Aorta (tissue), 5 donors: ENCODE measurements at places on chromosomes 3 and 15. TPM values are rescaled to one million over a fixed set of nuclear protein-coding genes. Genes with fewer than 3 reads are reported as not detected.

DNA sequence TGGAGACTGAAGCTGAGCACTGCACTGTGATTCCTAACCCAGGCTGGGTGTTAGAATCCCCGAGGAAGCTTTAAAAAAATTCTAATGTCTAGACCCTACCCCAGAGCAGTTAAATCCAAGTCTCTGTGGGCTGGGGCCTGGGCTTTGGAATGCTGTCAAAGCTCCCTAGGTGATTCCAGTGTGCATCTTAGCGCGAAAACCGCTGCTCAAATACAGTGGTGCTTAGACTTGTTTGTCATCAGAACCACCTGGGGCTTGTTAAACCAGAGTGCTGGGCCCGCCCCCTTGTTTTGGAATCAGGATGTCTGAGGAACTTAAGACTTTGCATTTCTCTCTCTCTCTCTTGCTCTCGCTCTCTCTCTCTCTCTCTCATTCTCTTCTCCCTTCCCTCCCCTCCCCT, 20.7 kb downstream of the RHCG start:
- DNase-seq, result peak; percentile 41

DNA sequence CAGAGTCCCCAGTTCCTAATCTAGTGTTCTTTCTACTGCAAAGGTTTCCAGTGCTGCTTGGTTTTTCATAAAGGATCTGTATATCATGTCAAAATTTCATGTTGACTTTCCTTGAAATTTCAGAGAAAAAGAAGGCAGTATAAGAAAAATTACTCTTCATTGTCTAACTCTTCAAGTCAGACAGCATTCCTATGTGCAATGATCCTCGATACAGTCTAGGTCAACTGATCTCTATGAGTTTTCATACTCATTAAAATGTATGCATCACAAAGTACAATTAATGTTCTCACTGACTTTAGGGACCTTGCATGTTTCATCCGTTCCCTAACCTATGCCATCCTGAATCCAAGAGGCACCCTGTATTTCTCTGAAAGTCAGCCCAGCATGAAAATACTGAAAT, 317.3 kb downstream of the ZBTB20 start:
- no peak for DNase-seq

- DNase-seq, result no peak
Measured at GRCh38 chr3:116767726-116768125, 58.1 kb downstream of the TUSC7 start.

- DNase-seq, result no peak
Measured at GRCh38 chr3:67109651-67110204, 111.6 kb downstream of the KBTBD8 start.

DNA sequence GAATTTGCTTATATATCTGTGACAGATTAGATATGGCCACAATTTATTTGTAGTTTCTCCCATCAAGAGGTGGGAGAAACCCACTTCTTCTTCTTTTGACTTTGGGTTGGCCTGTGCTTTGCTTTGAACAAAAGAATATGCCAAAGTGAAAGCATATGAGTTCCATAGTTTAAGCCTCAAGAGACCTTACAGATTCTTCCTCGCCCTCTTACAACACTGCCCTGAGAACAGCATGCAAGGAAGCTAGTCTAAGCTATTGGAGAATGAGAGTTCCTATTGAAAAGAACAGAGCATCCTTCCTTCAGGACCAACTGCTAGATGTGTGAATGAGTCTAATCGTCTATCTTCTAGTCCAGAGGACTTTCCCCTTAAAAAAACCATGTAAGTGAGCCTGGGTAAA, 394.8 kb downstream of the TUSC7 start:
- no peak for DNase-seq

The CCR8 gene
- total RNA-seq, result not detected

DNA sequence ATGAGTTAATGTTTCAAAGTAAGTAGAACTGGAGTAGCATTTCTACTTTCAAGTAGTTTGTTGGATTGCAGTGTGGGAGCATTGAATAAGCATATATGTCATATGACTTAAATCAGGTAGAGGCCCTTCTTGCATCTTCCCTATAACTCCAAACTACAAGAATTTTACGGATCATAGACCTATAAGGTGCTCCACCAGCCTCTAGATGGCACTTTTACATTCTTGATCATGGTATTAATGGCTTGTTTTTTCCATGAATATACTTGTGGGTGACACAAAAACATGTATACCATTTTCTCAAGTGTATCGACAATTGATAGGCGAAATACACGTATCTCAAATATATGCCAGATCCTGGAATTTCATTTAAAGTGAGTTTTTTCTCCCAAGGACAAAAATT, 311.1 kb downstream of the ZPLD1 start:
- DNase-seq, result no peak

- no peak for DNase-seq
Measured at GRCh38 chr3:59527493-59527892, 477.7 kb upstream of the CFAP20DC start.

DNA sequence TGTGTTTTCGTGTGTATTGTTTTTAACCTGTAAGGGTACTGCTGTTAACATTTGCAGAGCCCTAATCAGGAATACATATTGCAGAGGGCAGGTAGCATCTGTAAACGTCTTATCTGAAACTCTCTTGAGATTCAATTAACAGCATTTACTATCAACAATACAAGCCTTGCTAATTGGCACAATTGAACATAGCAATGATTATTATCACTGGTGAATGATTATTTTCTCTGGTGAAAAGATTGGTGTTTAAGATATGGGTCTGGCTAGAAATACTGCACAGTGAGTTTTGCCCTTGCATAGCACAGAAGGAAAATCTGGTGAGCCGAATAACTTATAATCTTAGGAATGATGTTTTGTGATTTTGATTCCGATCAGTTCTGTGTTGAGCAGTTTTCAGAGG, 5.9 kb upstream of the CNTN4 start:
- no peak for DNase-seq

DNA sequence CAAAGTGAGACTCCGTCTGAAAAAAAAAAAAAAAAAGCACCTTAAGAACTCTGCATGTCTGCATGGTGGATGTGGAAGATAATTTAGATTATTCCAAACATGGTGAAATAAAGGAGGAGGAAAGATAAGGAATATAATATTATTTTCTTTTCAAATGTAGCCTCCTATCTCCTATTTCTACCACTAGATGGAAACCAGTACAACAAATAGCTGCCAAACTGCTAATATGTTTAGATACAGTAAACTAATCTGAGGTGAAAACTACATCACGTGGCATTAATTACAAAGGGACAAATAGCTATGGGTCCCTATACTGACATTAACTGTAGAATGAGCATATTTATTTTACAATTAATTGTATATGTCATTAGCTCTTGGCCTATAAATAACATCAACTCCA, 197.8 kb downstream of the TBC1D5 start:
- DNase-seq, result no peak
